ENCODE measurements at places on chromosomes 5 and 9.
A peak's percentile ranks its signal among the peaks of the same experiment; 100 is the strongest.

DNA sequence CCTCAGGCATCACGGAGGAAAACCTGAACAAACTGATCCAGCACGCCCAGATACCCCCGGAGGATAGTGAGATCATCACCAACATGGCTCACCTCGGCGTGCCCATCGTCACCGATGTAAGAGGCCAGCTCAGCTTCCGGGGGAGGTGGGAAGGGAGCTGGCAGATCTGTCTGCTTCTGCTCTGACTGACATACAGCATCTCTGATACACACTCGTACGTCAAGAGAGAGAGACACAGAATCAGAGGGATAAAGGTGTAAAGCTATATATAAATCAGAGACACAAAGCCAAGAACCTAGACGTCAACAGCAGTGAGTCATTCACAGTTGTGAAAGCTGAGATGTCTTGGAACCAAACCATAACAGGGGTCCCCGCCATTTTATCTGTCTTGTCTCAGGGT lies 30.1 kb upstream of the CFAP157 start:
- no peak for DNase-seq

DNA sequence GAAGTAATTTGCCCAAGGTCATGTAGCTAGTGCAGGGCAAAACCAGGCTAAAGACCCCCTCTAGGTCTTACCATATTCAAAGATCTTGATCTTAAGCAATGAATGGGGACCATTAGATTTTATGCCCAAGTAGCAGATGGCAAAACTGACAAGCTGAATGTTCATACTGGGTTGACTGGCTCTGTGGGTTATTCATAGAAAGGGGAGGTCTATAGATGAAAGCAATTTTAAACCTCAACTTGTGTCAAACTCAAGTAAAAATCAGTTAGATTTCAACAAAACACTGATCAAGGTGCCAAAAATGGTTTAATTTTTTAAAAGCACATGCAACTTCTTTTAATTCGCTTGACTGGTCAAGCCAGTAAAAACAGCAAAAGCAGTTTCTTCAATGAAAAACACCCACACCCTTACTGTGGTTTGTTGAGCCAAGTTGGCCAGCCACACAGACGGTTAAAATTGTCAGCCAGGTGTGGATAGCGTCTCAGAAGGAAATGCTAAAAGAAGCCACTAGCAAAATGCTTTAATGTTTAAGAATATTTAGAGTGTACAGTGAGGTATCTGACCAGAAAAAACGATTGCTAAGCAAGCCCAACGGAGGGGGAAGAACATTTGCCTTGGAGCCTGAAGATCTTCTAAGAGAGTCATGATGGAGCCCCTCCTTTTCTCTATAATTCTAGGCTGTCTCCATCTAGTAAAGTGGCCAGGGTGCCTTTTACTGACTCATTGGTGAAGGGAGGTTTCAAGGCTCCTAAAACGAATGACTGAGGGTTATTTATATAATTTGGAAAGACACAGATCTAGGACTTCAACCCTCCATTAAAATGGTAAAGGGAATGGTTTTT lies 539.6 kb upstream of the CLINT1 start:
- no peak for DNase-seq

DNA sequence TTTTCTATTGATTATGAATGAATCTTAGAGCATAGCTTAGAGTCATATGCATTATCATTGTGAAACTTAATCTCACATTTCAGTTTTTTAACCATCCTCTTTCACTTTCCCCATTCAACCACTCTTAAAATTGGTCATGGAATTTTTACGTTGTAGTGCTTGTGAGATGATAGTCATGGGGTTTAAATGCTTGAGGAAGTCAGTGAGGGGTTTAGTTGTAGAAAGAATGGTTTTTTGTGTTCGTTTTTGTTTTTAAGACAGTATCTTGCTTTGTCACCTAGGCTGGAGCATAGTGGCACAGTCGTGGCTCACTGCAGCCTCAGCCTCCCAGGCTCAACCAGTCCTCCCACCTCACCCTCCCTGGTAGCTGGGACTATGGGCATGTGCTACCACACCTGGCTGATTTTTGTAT lies 19.6 kb downstream of the UGCG start:
- DNase-seq: no peak

GRCh38 chr5:3662344-3662743 lies 66.7 kb downstream of the IRX1 start:
- no peak for DNase-seq

GRCh38 chr5:131264451-131265099 lies 722 bp downstream of the CDC42SE2 start:
- DNase-seq: peak; percentile 34

GRCh38 chr9:16652582-16652981 lies 217.9 kb downstream of the BNC2 start:
- no peak for DNase-seq

GRCh38 chr9:134957165-134957944 lies 39.6 kb upstream of the FCN1 start:
- DNase-seq: no peak
